CD4-positive, alpha-beta T cell treated with Interleukin-21 for 1 hour (primary cell): ENCODE measurements at places on chromosomes 5 and 9.
A peak's percentile ranks its signal among the peaks of the same experiment; 100 is the strongest.

DNA sequence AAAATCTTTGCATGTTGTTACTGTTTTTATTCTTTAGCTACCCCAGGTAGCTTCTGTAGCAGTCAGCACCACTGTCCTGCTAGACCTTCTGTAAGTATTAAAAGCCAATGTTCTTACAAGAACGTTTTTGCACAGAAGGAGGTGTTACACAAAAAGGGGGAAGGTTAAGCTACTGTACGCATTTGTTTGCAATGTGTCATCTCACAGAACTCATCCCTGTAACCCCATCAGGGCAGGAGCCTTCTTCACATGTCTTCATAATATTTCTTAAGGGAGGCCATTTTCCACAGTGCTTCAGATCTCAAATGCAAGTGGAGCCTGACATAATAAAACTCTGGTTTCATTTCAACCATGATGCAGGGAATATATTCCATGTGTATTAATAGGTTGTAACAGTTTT lies 67.9 kb downstream of the OSMR start:
- DNase-seq, result no peak

DNA sequence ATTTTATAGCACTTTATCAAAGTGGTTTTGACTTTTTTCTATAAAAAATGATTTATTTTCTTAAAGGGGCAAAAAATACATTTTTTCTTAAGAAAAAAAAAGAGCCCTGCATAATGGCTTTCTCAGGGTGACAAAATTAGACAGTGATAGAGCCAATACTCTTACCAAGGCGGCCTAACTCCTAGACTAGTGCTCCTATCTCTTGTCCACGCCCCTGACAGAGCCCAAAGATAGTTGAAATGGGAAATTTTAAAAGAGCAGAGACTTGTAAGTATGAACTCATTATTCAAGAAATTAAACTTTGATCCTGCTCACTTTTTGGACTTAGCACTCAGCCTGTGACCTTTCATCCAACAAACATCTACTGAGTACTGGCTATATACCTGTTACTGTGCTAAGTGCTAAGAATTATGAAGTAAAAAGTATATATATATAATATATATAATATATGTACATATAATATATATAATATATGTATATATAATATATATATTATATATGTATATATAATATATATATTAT lies 1.2 kb downstream of the INVS start:
- no peak for DNase-seq

DNA sequence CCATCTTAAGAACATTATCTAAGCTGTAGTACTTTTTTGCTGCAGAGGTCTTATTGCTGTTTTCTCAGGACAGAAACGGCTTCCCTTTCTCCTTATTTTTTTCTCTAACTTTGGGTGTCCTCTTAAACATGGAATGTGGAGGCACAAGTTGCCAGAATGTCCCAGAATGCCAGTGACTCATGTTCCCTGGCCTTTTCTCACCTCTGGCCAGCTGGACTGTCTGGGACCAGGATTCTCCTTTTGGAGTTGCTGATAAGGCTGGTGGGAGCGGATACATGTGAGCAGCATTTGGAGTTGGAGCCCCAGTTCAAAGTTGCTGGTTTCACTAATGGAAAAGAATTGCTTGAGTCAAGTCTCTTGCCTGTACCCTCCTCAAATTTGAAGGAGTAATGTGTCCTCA lies 112.8 kb downstream of the ARHGAP26 start:
- DNase-seq, result no peak

DNA sequence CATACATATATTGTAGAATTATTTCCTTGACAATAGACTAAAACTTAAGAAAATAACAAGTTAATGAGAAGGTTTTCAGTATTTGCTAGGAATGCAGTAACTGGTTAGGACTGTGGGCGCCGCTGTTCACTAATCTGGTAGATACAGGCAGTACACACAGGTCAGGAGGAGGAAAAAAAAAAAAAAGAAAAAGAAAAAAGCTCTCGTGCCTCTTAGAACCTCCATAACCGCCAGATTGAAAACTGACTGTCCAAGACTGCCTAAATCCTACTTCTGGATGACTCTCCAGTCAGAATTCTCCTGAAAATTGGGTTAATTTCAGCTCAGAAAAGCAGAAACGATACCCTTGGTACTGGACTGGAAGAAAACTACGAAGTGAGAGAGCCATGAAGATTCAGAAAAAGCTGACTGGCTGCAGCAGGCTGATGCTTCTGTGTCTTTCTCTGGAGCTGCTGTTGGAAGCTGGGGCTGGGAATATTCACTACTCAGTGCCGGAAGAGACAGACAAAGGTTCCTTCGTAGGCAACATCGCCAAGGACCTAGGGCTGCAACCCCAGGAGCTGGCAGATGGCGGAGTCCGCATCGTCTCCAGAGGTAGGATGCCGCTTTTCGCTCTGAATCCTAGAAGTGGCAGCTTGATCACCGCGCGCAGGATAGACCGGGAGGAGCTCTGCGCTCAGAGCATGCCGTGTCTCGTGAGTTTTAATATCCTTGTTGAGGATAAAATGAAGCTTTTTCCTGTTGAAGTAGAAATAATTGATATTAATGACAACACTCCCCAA lies at the start of gene PCDHGA1:
TSS of gene PCDHGA1 (plus strand) at position 216 of the 782 bp plus-strand sequence.
- DNase-seq, result peak; percentile 37

- no peak for DNase-seq
Observed at GRCh38 chr9:129665814-129666520, 520 bp downstream of the PRRX2 start.

- DNase-seq, result no peak
Observed at GRCh38 chr9:132798817-132799790, 79.0 kb downstream of the AK8 start.

GRCh38 chr9:133233681-133234432 lies 24.8 kb upstream of the OBP2B start:
- no peak for DNase-seq

DNA sequence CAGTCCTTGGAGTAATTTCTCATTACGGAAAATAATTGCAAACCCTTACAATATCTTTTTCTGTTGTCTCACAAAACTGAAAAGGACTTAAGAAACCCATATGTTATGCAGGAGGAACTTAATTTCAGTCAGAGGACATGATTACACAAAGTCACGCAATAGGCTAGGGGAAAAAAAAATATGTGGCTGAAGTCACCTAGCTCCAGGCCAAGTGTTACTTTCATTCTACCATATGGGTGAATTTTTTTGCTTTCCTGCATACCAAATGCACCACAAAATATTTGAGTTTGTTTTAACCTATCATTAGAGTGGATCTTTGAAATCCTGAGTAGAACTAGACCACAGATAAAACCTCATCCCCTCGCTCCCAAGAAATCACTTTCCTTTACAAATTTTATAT lies 523.5 kb downstream of the CAAP1 start:
- no peak for DNase-seq

DNA sequence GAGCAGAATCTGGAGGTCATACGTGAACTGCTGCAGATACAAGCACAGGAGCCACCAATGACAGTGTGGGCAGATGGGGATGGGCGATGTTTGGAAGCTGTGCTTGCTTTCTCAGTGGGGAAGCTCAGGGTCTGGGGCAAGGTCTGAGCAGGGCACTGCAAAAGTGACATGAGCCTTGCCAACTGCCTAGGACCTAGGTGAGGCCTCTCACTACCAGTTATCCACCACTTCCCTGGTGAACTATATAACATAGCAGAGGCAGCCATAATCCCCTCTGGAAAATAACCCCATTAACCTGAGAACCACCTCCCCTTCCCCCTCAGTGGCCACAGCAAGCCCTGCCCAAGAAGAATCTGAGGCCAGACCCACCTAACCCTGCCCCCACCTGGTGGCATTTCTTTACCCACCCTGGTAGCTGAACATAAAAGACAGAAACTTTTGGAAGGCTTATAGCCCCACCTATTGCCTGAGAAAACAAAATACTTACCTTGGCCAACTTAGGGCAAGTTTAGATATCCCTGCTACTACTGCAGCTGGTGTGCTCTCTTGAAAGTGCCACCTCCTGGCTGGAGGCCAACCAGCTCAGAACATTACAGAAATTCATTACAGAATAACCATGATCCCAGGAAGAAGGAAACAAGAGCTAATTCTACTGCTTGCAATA lies 18.8 kb upstream of the SPEF2 start:
- DNase-seq, result no peak

DNA sequence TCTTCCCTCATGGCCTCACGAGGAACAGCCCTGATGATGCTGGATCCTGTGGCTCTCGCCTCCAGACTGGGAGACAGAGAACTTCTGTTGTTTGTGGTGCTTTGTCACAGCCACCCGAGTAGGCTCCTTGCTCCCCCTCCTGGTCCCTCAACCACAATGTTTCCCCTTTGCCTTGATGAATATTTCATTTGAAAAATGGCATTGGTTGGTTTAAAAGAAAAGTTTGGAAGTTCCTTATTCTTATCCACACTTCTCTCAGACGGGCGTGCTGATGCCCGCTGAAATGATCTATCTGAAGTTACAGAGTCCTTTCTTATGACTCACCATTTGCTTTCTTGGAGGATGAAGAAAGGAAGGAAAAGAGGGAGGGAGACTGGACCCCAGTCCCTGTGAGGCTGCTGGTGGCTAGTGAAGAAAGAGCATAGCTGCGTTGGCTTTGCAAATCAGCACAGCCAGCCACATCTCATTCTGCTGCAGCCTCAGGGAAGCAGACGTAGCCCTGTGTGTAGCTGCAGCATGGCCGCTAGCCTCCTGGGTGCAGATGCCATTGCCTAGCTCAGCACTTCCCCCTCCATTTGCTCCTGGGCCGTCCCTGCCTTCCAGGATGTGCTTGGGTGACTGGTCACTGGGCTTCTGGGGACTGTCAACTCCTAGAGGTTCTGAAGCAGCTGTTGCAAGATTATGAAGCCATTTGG lies 185.9 kb downstream of the ERCC6L2 start:
- peak; percentile 59 for DNase-seq

DNA sequence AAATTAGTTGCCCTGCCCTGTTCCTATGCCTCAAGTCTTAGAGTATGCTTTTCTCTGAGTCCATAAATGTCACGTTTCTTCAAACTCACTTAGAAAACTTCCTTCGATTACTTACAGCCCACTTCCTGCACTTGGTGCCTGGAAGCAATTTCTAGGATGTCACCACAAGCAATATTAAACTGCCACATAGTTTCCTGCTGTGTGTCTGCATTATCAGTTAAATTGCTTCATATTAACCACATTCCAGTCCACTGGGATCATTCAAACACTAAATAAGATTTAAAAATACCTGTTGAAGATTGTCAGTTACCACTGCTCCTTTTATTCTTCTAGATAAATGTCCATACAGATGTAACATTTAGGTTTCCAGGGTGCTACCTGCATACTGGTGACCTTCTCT lies 4.1 kb downstream of the DENND1A start:
- no peak for DNase-seq

DNA sequence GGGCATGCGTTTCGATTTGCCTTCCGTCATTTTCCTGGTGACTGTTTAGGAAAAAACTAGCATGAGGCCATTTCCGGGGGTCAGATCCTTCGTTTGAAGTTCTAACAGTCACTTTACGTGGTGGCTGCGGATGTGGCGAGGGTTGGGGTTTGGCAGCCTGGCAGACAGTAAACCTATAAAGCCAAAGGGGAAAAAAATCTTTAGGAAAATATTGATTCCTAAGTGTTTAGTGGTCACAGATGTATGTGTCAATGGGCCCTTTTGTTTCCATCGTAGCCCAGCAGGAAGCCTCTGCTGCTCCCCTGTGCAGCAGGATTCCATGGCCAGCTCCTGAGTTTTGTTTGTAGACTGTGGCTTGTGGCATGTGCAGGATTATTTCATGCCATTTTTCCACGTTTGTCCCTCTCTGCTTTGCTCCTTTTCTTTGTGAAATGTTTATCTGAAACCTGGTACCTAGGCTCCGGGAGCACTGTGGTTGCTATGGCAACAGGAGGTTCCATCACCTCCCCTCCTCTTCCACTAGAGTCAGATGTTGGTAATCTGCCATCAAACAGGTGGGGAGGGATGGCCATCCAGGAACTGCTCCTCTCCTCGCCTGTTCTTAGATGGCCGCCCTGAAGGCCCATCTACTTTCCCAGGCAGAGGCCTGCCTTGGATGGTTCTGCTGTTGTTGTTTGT lies 202.3 kb downstream of the AOPEP start:
- no peak for DNase-seq

- DNase-seq, result no peak
Observed at GRCh38 chr5:75603371-75603770, 7.9 kb upstream of the ANKDD1B start.

DNA sequence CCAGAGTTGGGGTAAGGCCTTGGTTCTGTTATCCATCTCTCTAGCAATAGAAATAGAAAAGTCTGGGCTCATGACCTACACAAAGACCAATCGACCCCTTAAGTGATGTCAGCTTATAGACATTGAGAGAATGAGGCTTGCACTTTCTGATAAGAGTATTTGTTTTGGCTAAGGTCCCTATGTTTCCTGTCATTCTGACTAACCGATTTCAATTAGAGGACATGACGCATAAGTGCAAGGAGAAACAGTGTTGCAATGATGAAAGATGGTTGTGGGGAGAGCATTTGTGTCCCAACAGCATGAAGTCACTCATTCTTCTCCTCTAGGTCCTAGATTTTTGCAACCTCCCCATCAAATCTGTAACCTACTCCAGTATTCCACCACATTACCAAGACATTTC lies 255.1 kb downstream of the MAT2B start:
- DNase-seq, result no peak

DNA sequence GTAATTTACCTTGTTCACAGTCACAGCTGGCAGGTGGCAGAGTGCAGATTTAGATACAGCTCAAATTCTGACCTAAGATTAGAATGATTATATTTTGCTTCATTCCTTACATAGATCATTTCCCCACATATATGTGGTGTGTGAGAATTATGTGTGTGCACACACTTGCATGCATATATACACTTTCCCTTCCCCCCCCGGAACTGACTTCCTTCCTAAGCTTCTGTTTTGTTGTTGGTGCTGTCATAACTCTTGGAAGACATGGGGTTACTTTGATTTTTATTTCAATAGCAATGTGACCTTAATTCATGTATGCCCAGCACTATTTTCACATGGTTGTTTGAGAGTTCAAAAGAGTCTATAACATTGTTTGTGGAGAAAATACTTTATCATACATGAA lies 112.8 kb downstream of the CMYA5 start:
- DNase-seq, result no peak
